ENCODE measurements at places on chromosomes 16 and 17.

DNA sequence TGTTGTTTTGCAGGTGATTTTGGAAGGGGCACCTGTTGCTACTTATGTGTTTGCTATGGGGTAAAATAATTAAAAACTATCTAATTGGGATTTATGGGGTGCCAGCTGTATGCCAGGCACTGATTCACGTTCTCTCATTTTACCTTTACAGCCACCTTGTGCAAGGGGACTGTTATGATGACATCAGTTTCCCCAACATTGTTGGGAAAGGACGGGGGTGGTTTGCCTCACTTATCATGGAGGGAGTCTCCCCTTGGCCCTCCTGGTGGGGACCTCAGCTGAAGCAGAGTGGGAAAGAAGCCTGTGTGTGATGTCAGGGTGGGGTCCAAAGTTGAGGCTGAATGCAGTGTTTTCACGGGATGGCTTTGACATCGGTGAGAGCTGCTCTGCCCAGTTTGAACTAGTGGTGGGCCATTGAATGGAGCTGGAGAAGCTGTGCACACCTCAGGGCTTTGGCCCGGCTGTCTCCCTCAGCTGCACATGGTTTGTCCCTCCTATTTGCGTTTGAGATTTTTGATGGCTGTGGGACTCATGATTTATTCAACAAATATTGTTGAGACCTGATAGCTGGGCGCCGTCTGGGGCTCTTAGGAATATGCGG lies 36.1 kb downstream of the CMIP start:
- no peak for DNase-seq

DNA sequence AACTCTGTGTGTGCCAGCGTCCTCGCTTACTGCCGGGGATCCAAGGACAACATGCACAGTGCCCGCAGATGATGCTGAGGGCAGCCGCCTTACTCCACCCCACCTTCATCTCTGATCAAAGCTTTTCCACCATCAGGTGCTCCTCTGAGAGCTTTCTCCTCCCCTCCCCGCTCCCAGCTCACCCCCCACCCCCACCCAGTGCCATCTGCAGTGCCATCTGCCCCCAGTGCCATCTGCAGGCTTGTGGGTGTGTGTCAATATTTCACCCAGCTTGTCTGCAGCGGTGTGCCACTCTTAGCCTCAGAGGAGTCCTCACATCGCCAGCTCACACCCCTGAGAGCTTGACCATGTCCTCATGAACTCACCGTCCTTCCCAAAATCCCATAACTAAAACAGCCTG lies 98.2 kb upstream of the NOL11 start:
- no peak for DNase-seq

- no peak for DNase-seq
These were observed 6.1 kb upstream of the FXR2 start for GRCh38 chr17:7620835-7621234.

GRCh38 chr17:73404246-73404645 lies 92.4 kb upstream of the CDC42EP4 start:
- DNase-seq: no peak

GRCh38 chr17:47204722-47205418 lies 4.3 kb upstream of the MYL4 start:
- DNase-seq: peak; percentile 17

DNA sequence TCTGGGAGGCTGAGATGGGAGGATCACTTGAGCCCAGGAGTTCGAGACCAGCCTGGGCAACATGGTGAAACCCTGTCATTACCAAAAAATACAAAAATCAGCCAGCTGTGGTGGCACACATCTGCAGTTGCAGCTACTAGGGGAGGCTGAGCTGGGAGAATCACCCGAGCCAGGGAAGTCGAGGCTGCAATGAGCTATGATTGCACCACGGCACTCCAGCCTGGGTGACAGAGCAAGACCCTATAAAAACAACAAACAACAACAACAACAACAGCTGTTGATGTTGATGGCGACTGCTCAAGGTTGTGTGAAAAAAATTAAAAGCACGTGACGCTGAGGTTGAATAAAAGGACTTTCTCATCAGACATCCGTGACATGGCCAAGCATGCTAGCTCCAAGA lies 40.8 kb upstream of the CIBAR2 start:
- DNase-seq: no peak

- DNase-seq: peak; percentile 65
These were observed 1.8 kb downstream of the CCR7 start for GRCh38 chr17:40563220-40564052.

GRCh38 chr16:27641260-27641659 lies 91.3 kb downstream of the KATNIP start:
- DNase-seq: no peak

- DNase-seq: peak; percentile 68
These were observed 1.1 kb downstream of the PHF12 start for GRCh38 chr17:28950017-28950751.

GRCh38 chr16:50351116-50351515 lies 17.7 kb downstream of the BRD7 start:
- DNase-seq: no peak

GRCh38 chr17:14755002-14755401 lies 454.1 kb downstream of the HS3ST3B1 start:
- DNase-seq: no peak

GRCh38 chr16:85202631-85203461 lies 90.6 kb upstream of the CIBAR2 start:
- DNase-seq: no peak

- no peak for DNase-seq
These were observed 69.8 kb downstream of the NXN start for GRCh38 chr17:909642-910323.

DNA sequence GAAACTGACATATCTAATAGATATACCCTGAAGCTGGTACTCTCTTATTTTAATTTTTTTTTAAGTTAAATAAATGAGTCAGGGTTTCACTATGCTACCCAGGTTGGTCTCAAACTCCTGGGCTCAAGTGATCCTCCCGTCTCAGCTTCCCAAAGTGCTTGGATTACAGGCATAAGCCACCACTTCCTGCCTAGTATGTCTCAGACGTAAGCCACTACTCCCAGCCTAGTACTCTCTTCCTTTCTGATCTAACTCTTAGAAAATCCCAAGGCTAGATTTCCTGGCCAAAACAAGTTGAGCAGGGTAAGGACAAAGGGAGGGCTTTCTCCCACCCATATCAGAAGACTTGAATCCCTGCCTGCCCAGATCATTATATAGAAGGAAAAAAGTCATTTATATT lies 33.7 kb downstream of the HOXB1 start:
- no peak for DNase-seq

DNA sequence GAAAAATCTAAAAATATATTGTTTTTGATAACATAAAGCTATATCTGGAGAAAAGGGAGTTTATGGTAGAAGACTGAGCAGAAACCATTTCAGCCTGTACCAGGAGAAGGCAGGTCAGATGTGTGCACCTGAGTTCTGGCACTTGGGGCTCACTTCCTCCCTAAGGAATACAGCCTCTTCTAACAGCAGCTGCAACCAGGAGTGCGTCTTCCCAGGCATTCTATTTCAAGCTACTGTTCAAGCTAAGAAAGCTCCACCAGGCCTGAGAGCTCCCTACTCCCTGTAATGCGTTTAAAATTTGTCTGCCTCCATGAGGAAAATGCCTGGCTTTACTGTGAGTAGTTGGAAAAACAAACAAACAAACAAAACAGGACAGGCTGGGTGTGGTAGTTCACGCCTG lies 96.1 kb downstream of the ZNF778 start:
- DNase-seq: no peak

DNA sequence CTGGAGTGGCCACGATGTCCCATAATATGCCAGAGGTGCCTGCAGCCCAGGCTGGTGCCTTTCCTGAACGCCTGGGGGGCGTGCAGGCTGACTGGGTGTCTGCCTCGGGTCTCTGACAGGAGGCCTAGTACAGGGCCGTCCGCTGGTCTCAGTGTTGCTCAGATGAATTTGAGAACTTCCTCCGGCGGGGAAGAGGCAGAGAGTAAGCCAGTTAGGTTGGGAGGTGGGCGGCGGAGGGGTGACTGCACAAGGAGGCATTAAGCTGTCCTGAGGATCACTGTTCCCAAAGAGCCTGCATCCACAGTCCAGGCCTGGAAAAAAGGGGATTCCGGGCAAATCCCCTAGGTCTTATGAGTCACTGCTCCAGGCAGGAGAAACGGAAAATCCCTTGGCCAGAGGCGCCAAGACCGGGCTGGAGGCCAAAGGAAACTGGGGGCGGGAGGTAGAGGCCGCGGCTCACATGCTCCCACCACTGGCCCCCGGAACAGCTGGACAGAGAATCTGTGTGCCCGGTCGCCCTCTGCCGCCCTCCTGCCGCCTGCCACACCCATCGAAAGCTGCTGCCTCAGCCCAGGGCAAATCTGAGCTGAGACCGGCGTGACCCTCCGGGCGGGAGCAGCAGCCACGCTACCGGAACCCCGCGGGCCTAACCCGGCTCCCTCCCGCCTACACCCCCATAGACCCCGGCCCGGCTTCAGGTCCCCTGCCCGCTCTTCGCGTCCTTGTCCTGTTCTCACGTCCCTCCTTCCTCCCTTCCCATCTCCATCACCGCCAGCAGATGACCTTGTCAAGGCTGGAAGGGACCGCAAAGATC lies 1.2 kb downstream of the TRIM47 start:
- peak; percentile 46 for DNase-seq

GRCh38 chr16:4184038-4184702 lies 57.7 kb downstream of the SRL start:
- no peak for DNase-seq

GRCh38 chr17:60363700-60364405 lies 28.1 kb downstream of the USP32 start:
- DNase-seq: no peak

GRCh38 chr16:26442321-26442720 lies 624.4 kb upstream of the C16orf82 start:
- no peak for DNase-seq
